ENCODE measurements at places on chromosomes 6 and 20.
A peak's percentile ranks its signal among the peaks of the same experiment; 100 is the strongest.

- no peak for DNase-seq
These were observed 611.1 kb upstream of the ARID1B start for GRCh38 chr6:156166093-156166492.

GRCh38 chr6:159256128-159256527, 86.9 kb downstream of the FNDC1 start:
- no peak for DNase-seq

DNA sequence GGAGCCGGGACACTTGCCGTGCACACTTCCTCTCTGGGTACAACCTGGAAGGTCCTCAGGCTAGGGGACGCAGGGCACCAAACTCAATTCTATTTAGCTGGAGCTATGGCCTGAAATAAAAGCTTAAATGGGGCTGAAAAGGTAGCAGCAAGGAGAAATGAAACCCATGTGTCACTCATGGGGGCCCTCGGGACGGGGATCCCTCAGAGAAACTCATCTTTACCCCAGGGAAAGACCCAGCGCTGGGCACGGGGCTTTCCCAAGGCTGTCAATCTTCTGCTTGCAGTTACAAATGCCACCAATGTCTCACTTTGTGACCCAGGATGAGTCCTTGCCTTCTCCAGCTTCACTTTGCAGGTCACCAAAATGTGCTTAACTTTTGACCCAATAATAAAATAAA, 16.5 kb downstream of the SNAI1 start:
- no peak for DNase-seq

GRCh38 chr6:140321891-140322290, 947.4 kb upstream of the CITED2 start:
- DNase-seq, result peak; percentile 86
